NCI-H1694 (cell line): ENCODE measurements at places on chromosomes 12 and 14.

GRCh38 chr12:94575645-94576403 lies 74.5 kb downstream of the TMCC3 start:
- DNase-seq, result no peak

GRCh38 chr12:38783304-38783703 lies 122.1 kb downstream of the CPNE8 start:
- no peak for DNase-seq

GRCh38 chr12:124608450-124608870 lies 41.0 kb upstream of the NCOR2 start:
- no peak for DNase-seq

DNA sequence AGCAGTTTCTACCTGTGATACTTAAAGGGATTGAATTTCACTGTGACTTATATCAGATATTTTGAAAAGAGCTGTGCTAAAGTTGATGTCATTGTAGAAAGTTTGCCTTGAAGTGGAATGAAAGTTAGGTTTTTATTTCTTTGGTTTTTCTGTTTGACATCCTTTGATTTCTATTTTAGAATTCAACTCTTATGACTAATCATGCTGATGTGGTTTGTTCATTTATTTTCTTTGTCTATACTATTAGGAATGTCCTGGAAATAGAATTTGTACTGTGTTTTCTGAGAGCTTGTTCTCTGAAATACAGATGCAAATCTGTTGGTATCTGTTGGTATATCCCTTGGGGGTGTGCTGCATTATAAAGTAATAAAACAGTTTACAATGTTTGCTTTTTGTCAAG lies 3.3 kb downstream of the CNOT2 start:
- no peak for DNase-seq

DNA sequence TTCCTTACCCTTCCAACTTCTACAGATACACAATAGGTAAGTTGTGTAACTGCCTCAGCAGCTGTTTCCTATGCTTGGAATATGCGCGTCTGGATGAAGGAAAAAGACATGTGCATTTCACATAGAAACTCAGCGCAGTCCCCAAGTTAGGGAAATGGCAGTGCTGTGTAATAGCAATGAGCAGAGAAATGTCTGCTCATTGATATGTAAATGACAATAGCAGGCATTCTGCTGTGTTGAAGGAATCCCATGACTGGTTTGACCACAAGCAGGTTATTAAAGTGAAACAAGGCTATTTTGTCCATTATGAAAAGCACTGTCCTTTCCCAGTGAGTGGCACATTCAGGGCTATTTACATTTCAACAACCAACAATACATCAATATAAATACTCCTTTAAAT lies 106.6 kb downstream of the BTG1 start:
- DNase-seq, result no peak

GRCh38 chr12:93970900-93971688 lies 177.3 kb upstream of the PLXNC1 start:
- DNase-seq, result no peak

DNA sequence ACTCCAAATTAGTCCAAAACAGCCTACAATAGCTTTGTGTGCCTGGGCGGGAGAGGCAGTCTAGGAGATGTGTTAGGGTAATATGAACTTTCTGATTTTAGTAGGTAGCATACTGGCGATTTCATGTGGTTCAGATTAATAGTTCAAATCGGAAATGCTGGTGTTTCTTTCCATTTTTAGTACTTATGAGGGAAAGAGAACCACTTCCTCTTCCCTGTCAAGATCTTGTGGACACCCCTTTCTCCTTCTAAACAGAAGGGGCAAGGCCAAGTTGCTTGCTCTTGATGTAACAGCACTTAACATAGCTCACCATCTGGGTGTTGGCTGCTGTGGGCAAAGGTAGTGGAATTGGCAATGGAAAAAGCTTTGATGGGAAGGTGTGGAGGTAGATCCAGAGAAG lies 32.2 kb upstream of the IGF1 start:
- DNase-seq, result no peak

DNA sequence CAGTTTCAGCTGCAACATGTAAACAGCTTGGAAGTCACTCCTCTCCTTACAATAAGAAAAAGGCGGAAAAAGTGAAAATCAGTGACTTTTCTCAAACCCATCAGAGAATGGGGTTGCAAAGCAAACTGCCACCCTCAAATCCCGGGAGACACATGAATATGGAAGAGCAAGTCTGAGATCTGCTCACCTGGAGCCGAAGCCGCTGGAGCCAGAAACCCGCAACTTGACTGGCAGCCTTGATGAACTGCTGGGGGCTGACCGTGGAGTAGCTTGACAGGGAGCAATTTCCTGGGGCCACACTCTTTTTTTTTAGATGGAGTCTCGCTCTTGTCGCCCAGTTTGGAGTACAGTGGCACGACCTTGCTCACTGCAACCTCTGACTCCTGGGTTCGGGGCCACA lies 208.2 kb downstream of the KIF26A start:
- no peak for DNase-seq

DNA sequence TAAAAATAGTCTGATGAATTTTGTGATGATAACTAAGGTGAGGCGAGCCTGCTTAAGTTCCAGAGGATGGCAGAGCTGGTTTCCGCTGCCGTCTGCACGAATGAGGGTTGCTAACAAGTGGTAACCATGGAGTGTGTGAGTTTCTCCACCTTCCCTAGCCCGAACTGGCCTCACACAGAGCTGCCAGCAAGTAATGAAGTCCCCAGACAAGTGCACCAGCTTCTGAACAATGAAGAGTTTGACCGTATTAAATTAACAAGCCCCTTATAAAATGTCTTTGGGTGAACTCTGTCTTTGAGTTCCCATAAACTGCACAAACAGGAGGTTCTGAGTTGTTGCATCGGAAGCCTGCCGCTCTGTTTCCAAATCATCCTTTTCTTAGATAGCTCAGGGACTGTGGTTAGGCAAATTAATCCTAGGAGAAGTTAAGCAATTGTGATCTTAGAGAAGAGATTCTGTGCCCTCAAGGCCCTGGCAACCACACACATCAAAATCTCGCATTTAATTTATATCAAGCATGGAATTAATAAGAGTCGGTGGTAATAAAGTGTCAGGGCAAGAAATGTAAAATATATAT lies 274.1 kb upstream of the DAAM1 start:
- DNase-seq, result no peak

DNA sequence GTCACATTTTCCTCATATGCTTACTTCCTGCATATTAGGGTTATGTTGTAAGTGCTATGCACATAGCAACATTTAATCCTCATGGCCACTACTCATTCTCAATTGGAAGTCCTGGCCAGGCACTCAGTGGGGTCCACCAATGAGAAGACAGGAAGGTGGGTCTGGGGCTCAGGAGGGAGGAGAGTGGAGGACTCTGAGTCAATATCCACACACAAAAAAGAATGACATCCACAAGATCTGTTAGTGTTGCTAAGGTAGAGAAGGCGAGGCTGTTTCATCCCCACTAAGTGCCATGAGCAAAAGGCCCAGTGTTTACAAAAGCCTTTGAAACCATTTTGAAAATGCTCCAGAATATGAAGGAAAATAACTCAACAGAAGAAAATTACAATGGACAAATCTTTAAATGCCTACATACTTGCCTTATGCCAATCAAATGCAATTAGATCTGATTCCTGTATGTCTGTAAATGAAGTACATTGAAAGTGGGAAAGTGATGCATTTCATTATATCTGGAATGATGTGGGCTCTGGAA lies 53.9 kb downstream of the EID3 start:
- DNase-seq, result no peak

DNA sequence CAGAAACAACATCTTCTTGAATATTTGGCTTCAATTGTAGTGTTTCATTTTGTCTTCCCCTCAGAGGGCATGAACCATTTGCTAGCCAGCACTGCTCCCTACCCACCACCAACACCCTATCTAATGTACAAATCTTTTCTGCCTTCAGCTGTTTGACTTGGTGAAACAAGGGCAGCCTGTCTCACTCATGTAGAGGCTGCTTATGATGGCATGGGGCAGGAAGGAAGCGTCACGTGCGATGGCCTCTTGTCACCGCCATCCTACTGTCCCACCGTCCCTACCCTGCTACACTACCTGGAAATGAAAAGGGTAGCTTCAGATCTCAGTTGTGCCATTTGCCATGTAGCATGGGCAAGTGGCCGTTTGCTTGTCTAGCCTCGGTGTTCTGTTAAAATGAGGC lies 29.9 kb upstream of the LRTM2 start:
- no peak for DNase-seq

GRCh38 chr14:75417674-75418073 lies 10.1 kb upstream of the JDP2 start:
- DNase-seq, result no peak

DNA sequence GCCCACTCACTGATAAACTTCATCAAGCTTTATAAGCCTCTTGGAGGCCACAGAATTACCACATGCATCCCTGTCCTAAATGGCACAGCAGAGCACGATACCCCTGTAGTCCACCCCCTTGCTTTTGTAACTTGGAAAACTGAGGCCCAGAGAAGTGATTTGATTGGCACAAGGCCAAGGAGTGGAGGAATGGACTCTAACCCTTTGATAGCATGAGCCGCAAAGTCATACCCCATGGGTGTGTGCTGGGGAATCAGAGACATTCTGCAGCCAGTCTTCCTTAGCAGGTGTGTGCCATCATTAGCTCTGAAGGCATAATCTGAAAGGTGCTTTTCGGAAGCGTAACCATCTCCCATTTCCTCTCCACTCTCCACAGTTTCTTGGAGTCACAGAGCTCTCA lies 28.5 kb upstream of the PWP1 start:
- no peak for DNase-seq

DNA sequence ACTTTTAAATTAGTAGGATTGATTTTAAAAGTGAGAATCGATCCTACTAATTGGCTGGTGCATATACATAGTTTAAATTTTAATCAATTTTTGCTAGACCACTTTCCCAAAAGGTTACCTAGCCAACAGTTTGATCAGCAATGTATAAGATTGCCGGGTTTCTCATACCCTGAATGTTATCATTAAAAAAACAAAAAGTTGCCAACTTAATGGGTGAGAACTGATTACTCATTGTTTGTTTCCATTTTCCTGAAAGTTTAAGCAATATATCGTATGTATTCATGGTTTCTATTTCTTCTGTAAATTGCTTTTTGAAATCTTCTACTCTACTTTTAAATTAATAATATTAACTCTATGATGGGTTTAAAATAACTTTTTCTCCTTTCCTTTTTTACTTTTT lies 4.4 kb upstream of the MYBPC1 start:
- DNase-seq, result no peak

DNA sequence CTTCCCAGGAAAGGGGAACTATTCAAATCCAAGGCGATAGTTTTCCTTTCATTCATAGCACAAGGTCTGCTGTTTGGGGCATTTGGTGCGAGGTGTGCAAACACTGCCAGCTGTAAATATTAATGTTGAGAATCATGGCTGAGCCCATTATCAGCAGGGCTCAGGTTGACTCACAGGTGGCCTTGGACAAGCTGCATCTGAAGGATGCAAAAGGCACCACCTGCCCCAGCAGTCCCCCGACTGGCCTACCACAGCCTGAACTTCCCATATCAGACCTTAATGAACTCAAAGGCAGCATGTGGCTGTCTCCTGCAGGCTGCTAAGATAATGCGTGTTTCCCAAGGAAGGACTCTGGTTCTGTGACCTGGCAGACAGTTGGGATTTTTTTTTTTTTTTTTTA lies 93.3 kb upstream of the MAP1LC3B2 start:
- no peak for DNase-seq

DNA sequence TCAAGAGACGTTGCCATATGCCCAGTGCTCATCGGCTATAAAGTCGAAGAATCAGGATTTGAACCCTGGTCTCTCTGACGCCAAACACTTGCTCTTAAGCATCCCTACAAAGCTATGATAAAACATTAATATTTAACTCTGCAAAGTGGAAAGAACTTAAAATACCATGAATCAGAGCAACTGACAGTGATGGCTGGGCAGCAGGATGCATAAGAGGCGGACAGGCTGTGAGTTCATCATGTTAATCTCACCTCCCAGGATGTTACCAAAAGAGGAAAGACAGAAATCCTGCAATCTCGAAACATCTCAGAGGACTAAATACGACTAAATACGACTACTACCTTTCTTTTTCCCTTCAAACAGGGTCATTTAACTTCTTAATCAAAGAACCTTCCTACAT lies 5.8 kb downstream of the DICER1 start:
- no peak for DNase-seq

DNA sequence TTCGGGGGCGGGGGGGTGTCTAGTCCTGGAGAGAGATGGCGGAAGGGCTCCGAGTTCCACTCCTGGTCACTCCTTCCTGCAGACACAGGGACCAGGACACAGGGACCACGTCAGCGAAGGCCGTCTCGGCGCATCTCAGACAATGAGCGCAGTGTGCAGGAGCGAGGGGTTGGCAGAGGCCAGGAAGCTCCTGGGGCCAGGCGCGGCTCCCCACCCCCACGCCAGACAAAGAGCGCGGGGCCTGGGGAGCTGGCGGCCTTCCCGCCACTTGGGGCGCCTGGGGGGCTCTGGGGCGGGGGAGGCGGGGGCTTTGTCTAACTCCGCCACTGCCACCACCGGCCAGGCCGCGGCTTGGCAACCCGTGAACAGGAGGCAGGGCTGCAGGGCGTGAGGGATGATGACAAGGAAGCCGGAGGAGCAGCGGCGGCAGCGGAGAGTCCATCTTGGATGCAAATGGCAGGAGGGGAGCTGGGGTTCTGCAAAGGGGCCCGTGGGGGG lies 2.2 kb downstream of the CDK2AP1 start:
- peak; percentile 67 for DNase-seq

DNA sequence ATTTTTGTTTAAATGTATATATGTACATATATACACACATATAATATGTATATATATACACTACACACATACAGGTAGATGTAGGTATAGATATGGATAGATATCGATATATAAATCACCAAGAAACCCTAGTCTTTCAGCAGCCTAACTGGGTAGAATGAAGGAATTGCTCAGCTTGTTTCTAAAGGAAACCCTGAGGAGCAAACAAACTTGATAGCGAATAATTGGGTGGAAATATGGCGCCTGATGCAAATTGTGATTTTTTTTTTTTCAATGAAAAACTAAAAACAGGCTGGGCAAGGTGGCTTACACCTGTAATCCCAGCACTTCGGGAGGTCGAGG lies 254 bp upstream of the CCDC177 start:
- DNase-seq, result no peak

DNA sequence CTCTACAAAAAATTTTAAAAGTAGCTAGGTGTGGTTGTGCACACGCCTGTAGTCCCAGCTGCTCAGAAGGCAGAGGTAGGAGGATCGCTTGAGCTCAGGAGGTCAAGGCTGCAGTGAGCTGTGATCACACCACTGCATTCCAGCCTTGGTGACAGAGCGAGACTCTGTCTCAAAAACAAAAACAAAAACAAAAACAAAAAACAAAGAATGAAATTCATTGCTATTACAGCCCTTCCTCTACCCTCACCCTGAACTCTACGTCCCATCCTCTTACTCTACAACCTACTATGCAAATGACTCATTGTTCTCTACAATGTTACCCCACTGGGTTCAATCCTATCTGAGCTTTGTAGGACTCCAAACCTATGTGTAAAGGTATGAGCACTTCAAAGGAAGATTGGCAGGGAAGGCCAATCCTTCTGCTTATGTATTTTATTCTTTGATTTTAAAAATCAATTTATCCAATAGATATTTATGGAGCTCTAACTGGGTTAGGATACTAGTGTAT lies 39.3 kb downstream of the NINJ2 start:
- DNase-seq, result no peak

GRCh38 chr14:32078023-32078857 lies 1.1 kb downstream of the ARHGAP5 start:
- DNase-seq, result peak; percentile 38
